Naive thymus-derived CD4-positive, alpha-beta T cell (primary cell): ENCODE measurements at places on chromosomes 13 and 19.

DNA sequence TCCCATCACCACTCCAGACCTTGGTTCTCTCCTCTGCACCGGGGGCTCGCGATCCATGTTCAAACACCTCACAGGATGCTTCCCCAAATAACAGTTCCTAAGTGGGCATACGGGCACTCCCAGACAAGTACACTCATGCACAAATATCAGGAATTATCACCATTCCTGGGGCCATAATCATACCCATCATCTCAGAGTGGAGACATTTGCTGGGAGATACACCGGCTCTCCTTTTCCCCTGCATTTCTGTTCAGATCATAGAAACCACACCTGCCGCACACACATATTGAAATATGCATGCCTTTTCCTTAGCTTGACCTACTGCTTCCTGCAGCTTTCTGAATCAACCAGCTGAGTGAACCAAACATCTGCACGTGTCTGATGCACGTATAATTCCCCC lies 33.9 kb upstream of the MBNL2 start:
- no peak for DNase-seq

- DNase-seq: no peak
Observed at GRCh38 chr13:93368718-93369117, 142.1 kb downstream of the GPC6 start.

GRCh38 chr19:8877854-8878705 lies 45.9 kb downstream of the MBD3L1 start:
- DNase-seq: no peak

- DNase-seq: no peak
Observed at GRCh38 chr13:61466280-61466679, 50.6 kb upstream of the PCDH20 start.

DNA sequence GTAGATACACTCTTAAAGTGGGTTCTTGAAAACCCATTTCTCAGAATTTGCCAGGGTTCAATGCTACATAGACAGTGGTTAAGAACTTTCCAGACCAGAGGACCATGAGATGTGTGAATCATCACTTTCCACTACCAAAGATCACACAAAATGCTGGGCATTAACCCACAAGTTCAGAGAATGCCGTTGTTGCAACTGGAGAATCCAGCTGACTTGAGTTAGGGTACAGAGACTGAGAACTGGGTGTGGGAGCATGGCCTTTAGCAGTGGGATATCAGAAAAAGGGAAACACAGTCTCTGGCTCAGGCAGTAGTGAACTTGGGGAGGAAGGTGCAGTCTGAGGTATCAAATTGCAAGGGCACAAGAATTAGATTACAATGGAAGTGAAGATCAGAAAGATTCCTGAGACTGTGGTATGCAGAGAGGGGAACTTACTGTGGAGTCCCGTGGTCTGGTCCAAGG lies 51.5 kb upstream of the WDFY2 start:
- no peak for DNase-seq

DNA sequence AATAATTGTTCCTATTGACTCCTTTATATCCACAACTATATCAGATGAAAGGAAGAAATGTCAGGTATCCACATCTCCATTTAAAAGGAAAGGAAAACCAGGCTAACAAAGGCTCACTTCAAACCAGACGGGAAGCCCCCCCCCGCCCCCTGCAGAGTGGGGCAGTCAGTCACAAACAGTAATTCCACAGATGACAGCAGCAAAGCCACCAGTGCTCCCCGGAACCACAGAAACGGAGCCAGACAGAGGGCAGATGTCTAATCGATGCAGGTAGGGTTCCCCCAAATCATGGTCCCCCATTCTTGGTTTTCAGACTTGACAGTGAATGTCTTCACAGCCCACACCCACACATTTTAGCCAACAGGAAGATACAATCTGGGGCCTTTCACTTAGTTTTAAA lies 100.8 kb downstream of the STK24 start:
- DNase-seq: no peak

DNA sequence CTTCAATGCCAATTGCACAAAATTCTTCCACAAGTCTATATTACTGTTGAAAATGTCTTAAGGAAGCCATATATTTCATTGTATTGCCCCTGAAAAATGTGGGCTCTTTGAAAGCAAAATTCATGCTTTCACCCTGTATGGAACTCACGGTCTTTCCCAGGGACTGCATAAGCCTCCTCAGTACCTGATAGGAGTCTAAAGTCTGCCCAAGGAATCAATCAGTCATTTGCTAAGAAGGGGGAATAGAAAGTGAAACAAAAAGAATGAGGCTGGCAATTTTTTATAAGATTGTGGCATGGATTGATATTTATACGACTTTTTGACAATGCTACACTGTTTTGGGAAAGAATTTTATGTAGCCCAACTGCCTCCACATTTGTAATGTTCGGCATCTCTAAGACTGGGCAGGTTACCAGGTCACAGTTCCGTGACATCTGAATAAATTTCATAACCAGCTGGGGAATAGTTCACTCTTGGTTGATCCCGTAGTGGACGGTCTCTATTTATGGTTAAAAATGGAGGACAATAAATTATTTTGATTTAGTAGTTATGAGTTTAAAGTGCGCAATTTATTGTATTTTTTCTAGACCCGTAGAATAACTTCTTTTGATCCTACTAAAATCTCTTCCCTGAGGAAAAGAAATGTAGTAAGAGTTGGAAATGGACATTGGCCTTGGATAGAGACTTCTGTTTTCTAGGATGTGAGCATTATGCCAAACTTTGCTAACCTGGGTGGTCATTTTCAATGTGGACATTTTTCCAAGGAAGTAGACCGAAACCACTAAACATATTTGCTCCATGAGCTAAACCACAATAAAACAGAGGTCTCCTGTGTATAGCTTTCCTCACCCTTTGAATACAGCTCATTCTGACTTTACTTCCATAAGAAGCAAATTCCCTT lies 1585.4 kb downstream of the EFNB2 start:
- DNase-seq: no peak

GRCh38 chr13:27020415-27020814 lies 151.2 kb downstream of the USP12 start:
- DNase-seq: no peak

- no peak for DNase-seq
Observed at GRCh38 chr13:40874138-40874779, 84.8 kb downstream of the SLC25A15 start.

GRCh38 chr19:38841787-38842438 lies 7.9 kb downstream of the HNRNPL start:
- peak; percentile 76 for DNase-seq

GRCh38 chr13:73224703-73225102 lies 165.9 kb downstream of the KLF5 start:
- peak; percentile 24 for DNase-seq

DNA sequence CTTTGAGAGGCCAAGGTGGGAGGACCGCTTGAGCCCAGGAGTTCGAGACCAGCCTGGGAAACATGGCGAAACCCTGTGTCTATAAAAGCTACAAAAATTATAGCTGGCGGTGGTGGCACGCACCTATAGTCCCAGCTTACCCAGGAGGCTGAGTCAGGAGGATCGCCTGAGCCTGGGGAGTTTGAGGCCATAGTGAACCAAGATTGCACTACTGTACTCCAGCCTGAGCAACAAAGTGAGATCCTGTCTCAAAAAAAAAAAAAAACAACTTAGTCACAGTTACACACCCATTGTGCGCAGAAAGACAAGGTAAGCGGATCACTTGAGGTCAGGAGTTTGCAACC lies 728 bp upstream of the DENND1C start:
- no peak for DNase-seq

- no peak for DNase-seq
Observed at GRCh38 chr19:18790566-18791314, at the start of gene COMP. Gene COMP, minus strand, starts transcription at chr19:18791305. Its CDS starts 36 bp downstream, at chr19:18791269.

DNA sequence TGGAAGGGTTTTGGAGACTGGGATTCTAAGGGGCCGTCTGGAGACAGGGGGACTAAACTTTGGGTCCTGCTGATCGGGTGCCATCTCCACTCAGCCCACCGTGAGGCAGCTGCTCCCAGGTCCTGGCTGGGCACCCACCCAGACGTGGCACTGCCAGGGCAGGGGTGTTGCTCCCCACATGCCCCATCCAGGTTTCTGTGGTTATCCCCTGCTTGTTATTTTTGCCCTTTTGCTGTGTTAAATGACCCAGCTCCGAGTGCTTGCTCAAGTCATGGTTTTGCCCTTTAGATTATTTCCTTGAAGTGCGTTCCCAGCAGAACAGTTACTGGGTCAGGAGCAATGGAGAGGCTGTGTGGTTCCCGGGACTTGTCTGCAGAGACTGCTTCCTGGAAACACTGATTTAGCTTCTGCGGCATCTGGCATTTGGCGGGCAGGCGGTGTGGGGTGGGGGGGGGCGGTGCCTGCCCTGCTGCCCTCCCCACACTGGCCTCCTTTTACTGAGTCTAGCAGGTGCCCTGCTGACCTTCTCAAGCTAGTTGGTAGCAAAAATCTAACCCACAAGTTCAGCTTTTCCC lies 1.9 kb downstream of the RAB11B start:
- no peak for DNase-seq

GRCh38 chr13:110911880-110912279 lies 3.0 kb downstream of the ANKRD10 start:
- no peak for DNase-seq

DNA sequence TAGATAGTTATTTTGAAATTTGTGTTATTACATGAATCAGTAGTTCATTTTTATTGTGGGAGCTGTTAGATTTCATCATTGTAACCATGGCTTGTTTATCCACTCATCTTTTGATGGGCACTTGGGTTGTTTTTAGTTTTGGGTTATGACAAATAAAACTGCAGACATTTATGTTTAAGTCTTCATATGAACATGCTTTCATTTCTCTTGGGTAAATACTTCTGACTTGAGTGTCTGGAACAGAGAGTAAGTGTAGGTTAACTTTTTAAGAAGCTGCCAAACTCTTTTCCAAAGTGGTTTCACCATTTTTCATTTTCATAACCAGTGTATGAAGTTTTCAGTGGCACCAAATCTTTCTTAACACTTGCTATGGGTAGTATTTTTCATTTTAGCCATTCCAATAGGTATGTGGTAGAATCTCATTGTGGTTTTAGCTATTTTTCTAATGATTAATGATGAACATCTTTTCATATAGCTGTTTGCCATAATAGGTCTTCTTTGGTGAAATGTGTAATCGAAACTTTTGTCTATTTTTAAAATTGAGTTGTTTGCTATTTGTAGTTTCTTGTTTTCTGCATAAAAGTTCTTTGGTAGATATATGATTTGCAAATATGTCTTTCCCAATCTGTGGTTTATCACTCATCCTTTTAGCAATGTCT lies 17.9 kb downstream of the SLAIN1 start:
- no peak for DNase-seq

- DNase-seq: no peak
Observed at GRCh38 chr13:34879851-34880250, 62.2 kb upstream of the NBEA start.

DNA sequence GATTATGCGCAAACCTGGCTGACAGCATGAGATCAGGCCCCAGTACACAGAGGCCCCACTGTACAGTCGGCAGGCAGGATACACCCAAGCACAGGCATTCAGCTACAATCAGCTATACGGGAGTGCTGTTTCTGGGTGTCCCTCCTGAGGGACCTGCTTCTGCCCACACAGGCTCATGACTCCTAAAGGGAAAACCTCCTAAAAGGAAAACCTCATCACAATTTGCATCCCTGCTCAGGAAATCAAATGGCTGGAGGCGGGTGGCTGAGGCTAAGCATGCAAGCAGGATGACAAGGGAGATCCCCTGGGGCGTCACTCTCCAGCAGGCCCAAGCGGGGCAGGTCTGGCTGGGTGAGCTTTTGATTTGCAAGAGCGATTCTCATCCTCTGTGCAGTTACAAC lies 99.8 kb downstream of the CRYL1 start:
- no peak for DNase-seq

DNA sequence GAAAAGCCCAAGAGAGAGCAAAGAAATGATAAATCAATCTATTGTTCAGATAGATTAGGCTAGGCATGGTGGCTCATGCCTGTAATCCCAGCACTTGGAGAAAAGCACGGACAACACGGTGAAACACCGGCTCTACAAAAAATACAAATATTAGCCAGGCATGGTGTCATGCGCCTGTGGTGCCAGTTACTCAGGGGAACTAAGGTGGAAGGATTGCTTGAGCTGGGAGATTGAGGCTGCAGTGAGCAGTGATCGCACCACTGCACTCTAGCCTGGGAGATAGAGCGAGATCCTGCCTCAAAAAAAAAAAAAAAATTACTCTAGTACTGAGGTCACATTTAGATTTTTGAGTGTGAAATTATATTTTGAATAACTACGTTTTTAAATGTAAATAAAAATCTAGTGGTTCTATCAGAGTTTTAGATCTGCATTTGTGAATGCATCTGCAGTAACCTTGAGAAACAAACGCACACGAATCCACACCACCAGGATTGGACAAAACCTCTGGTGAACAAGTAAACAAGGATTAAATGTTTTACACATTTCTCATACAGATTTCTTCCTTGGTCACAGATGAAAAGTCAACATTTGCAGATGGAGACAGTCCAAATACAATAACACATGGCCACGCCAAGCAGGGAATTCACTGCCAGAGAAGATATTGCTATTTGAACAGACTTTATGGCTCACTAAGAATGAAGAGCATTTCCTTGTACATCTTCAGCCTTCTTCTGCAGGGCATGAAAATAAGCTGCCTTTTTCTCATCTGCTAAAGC lies 917.6 kb downstream of the PCDH9 start:
- DNase-seq: no peak

DNA sequence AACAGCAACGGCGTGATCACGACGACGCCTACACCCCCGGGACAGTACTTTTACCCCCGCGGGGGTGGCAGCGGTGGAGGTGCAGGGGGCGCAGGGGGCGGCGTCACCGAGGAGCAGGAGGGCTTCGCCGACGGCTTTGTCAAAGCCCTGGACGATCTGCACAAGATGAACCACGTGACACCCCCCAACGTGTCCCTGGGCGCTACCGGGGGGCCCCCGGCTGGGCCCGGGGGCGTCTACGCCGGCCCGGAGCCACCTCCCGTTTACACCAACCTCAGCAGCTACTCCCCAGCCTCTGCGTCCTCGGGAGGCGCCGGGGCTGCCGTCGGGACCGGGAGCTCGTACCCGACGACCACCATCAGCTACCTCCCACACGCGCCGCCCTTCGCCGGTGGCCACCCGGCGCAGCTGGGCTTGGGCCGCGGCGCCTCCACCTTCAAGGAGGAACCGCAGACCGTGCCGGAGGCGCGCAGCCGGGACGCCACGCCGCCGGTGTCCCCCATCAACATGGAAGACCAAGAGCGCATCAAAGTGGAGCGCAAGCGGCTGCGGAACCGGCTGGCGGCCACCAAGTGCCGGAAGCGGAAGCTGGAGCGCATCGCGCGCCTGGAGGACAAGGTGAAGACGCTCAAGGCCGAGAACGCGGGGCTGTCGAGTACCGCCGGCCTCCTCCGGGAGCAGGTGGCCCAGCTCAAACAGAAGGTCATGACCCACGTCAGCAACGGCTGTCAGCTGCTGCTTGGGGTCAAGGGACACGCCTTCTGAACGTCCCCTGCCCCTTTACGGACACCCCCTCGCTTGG lies 966 bp downstream of the JUNB start:
- peak; percentile 75 for DNase-seq

DNA sequence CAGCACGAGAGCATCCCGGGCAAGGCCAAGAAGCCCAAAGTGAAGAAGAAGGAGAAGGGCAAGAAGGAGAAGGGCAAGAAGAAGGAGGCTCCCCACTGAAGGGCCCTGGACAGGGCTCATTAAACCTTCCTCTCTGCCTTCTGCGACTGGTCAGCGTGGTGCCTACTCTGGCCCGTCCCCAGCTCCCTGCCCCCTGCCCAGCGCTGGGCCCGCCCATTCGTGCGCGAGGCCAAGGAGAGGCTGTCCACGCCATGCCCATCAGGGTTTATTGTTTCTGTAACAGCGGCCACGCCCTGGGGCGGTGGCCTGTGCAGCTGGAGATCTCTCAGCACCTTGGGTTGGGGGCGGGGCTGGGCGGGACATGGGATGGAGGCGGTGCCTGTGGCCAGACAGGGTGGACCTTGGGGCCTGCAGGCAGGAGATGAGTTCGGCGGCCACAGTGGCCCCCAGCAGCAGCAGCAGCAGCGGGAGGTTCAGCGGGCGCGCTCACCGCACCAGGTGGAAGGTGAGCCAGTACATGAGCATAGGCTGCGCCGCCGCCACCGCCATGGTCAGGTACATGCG lies 897 bp downstream of the C19orf33 start:
- DNase-seq: no peak
